ENCODE measurements at places on chromosomes 2 and 18.

DNA sequence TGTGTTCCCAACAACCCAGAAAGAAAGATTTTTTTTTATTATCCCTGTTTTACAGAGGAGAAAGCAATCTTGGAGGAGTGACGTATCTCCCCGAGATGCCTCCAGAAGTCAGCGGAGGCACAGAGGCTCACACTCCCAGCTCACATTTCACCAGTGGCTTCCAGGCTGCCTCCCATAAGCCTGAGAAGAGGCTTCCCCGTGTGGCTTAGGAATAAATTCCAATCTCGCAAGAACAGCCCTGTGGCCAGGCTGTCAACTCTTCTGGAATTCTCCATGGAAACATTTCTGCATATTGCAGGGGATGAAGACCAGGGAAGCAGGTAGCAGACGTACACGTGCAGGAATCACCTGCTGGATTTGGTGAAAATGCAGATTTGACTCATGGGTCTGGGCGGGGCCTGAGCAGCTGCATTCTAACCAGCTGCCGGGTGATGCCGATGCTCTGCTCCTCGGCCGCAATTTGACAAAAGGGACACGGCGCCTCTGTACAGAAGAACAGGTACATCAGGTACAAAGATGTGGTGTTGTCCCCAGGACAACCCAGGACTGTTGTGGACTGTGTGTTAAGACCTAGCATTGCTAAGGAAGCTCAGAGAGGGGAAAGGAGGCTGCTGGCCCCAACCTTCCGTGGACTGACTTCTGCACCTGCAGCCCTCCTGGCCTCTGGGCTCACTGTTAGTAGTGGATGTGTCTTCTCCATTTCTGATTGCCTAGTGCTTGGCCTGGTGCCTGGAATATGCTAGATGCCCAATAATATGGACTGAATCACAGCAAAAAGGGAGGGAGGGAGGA, 114.2 kb upstream of the ID2 start:
- H3K36me3 ChIP-seq, result no peaks in the 10 kb centered on the region
- no peak overlapping the region for H3K4me3 ChIP-seq
- no peak overlapping the region for H3K27ac ChIP-seq
- peak; percentile 28 for DNase-seq

DNA sequence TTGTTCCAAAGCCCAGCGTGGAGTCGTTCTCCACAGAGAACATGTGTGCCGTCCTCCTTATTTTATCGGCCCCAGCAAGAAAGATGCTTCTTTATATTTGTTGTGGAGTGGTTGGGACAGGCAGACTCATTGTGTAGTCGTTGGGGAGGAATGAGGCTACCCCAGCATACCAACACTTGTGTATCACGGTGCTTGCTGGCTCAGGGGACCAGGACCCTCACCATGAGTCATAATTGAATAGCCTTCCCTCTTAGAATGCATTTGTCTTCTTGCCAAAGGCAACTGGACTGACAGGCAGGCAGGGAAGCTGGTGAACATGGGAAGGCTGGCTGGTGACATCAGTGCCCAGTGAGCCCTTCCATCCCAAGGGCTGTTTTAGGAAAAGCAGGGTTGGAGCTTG, 4.7 kb downstream of the CAPN10 start:
- peaks cover 12% of the 10 kb centered on the region for H3K4me1 ChIP-seq
- no peaks in the 10 kb centered on the region for H3K27me3 ChIP-seq
- no peak overlapping the region for H3K27ac ChIP-seq

DNA sequence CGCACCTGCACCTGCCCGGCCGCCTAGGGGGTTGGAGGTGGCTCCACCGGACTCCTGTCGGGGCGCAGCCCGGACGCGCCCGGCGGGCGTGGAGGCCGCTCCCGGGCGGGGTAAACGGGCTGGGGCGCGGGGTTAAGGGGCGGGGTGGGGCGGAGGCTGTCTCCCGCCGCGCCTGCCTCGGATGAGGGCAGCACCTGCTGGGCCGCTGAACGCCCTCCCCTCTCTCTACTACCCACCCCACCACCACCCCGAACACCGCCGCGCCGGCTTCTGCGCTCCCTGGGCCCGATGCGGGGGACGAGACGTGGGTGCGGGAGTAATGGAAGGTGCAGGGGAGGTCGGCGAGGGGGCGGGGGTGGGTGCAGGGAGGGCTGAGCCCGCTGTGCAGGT, 224.8 kb upstream of the ID2 start:
- no peak overlapping the region for H3K27ac ChIP-seq
- no peak for DNase-seq
- H3K4me1 ChIP-seq, result no peaks in the 10 kb centered on the region
- H3K4me3 ChIP-seq, result no peak overlapping the region
- H3K27me3 ChIP-seq, result no peaks in the 10 kb centered on the region

GRCh38 chr2:113886479-113887008, 3.3 kb upstream of the ACTR3 start:
- no peak for DNase-seq
- no peaks in the 10 kb centered on the region for H3K4me1 ChIP-seq
- no peak overlapping the region for H3K4me3 ChIP-seq
- no peaks in the 10 kb centered on the region for H3K27me3 ChIP-seq
- H3K27ac ChIP-seq, result no peak overlapping the region
- no peaks in the 10 kb centered on the region for H3K36me3 ChIP-seq

DNA sequence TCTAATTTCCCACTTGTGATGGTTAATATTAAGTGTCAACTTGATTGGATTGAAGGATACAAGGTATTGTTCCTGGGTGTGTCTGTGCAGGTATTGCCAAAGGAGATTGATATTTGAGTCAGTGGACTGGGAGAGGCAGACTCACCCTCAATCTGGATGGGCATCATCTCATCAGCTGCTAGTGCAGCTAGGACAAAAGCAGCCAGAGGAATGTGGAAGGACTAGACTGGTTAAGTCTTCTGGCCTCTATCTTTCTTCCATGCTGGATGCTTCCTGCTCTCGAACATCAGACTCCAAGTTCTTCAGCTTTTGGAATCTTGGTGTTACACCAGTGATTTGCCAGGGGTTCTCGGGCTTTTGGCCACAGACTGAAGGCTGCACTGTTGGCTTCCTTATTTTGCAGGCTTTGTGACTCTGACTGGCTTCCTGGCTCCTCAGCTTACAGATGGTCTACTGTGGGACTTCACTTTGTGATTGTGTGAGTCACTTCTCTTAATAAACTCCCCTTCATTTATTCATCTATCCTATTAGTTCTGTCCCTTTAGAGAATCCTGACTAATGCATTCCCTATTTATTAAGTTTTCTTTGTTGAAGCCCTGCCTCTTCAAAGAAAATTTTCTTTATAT, 1087.5 kb upstream of the NXPH2 start:
- no peaks in the 10 kb centered on the region for H3K36me3 ChIP-seq
- DNase-seq, result no peak
- H3K4me3 ChIP-seq, result no peak overlapping the region
- no peaks in the 10 kb centered on the region for H3K4me1 ChIP-seq
- no peak overlapping the region for H3K27ac ChIP-seq

DNA sequence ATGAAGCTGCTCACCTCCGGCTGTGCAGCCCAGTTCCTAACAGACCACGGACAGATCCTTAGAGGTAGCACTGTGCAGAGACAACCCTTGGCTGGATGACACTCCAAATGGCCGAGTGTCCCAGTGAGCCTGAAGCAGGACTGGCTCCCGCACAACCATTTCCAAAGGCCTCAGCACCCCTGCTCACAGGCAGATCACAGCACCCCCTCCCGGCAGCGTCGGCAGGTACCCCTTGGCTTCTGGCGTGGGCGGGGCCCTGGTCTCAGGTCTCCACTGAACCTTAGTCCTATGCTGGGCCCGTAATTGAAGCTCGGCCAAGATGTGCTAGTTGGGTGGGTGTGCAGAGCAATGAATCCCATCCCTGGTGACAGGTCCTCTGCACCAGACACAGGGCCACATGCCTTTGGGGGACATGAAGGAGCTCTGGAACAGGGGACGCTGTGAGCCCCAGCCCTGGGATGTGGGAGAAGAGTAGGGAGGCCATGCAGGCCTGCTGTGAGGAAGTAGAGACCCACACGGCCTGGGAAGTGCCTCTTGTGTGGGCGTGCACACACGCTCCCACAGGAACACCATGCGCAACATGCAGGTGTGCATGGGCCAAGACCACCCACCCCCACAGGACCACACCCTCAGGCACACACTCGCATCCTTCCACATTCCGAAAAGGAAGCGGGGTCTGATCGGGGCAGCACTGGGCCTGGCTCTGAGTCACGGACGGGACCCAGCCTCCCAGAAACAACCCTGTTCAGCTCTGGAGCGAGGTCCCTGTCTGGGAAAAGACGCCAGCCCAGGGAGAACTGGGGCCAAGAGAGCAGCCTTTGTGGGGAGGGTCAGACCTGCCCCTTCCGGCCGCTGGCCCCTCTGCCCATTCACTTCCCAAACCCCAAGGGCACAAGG, 2.8 kb downstream of the DUSP2 start:
- H3K27ac ChIP-seq, result no peak overlapping the region
- no peak for DNase-seq
- H3K4me3 ChIP-seq, result no peak overlapping the region
- H3K27me3 ChIP-seq, result no peaks in the 10 kb centered on the region

GRCh38 chr2:98476192-98476868, 31.7 kb downstream of the INPP4A start:
- no peaks in the 10 kb centered on the region for H3K27me3 ChIP-seq
- H3K4me3 ChIP-seq, result no peak overlapping the region
- H3K27ac ChIP-seq, result no peak overlapping the region
- no peaks in the 10 kb centered on the region for H3K36me3 ChIP-seq
- peaks cover 16% of the 10 kb centered on the region for H3K4me1 ChIP-seq
- no peak for DNase-seq

DNA sequence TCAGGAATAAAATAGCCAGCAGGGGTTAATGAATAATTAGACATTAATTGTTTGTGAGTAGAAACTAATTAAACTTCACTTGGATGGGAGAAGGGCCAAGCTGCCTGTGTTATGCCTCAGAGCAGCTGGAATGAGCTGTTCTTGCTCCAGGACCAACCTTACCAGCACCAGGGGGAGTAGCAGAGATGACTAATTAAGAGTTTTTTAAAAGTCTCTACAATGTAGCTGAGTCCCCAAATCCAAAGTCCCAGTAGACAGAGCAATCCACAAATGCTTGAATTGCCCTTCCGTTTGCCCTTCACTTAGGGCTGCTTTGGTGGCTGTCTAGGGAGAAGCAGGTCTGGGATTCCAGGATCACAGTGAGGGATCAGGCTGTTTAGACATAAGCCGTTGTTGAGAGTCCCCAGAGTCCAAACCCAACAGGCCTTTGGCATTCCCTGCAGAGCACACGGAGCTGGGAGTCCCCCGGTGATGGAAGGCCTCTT, 59.4 kb downstream of the RHOB start:
- H3K4me3 ChIP-seq, result no peak overlapping the region
- no peak overlapping the region for H3K27ac ChIP-seq
- H3K36me3 ChIP-seq, result no peaks in the 10 kb centered on the region
- no peaks in the 10 kb centered on the region for H3K27me3 ChIP-seq
- H3K4me1 ChIP-seq, result no peaks in the 10 kb centered on the region

- no peak for DNase-seq
- H3K36me3 ChIP-seq, result peaks cover 63% of the 10 kb centered on the region
- no peaks in the 10 kb centered on the region for H3K4me1 ChIP-seq
- no peaks in the 10 kb centered on the region for H3K27me3 ChIP-seq
These were observed 6.7 kb downstream of the COA5 start for GRCh38 chr2:98601532-98602132.

- H3K36me3 ChIP-seq, result no peaks in the 10 kb centered on the region
- no peak overlapping the region for H3K27ac ChIP-seq
- no peak overlapping the region for H3K4me3 ChIP-seq
- H3K27me3 ChIP-seq, result no peaks in the 10 kb centered on the region
- DNase-seq, result no peak
- no peaks in the 10 kb centered on the region for H3K4me1 ChIP-seq
These were observed 27.1 kb upstream of the FMNL2 start for GRCh38 chr2:152307863-152308262.

DNA sequence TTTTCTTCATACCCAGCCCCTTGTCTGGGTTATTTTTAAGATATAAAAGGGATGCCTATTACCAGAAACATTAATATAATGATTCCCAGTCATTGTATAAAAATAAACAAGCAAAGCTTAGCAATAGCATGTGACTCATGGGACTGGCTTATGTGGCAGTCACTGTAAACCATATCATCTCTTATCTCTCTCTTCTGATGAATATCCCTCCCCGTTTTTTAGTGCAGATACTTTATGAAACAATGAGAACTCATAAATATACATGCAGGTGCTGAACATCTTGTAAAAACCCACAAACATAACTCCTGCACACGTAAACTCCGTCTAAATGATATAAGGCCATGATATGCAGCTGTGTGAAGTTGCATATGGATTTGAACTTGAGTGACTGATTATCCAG, 154.9 kb downstream of the MGAT5 start:
- no peak for DNase-seq
- H3K27me3 ChIP-seq, result no peaks in the 10 kb centered on the region
- H3K36me3 ChIP-seq, result no peaks in the 10 kb centered on the region
- peaks cover 6% of the 10 kb centered on the region for H3K4me1 ChIP-seq
- H3K4me3 ChIP-seq, result no peak overlapping the region

GRCh38 chr2:158797963-158798700, 3.0 kb downstream of the DAPL1 start:
- H3K27ac ChIP-seq, result no peak overlapping the region
- no peak for DNase-seq
- H3K27me3 ChIP-seq, result no peaks in the 10 kb centered on the region
- H3K36me3 ChIP-seq, result no peaks in the 10 kb centered on the region
- no peaks in the 10 kb centered on the region for H3K4me1 ChIP-seq

- H3K27ac ChIP-seq, result no peak overlapping the region
- DNase-seq, result no peak
- no peaks in the 10 kb centered on the region for H3K27me3 ChIP-seq
These were observed 17.4 kb downstream of the TMEM178A start for GRCh38 chr2:39683022-39683699.

DNA sequence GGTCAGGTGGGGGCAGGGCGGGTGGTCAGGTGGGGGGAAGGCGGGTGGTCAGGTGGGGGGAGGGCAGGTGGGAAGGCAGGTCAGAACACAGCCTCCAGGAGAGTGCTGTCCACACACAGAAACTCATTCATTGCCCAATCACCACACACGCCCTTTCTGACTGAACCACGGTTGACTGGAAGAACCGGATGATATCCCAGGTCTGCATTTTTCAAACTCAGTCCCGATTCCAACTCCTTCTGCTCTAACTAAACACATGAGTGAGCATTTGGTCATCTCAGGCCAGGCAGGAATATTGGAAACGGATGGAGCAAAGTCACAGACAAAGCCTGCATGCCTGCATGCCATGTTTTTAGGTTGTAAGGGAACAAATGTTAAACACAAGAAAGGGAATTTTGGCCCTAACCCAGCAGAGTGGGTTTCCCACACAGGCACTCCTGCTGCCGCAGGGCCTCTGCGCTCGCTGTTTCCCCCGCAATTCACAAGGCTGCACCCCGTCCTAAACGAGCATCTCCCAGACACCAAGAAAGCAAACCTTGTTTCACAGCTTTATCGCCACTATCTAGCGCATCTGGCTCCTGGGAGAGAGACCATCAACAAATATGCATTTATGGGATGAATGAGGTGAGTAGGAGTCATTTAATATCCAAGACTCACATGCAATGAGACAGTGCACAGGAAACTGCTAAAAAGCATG, 100.1 kb downstream of the ZNF516 start:
- no peak overlapping the region for H3K4me3 ChIP-seq
- no peak overlapping the region for H3K27ac ChIP-seq
- no peak for DNase-seq
- H3K4me1 ChIP-seq, result no peaks in the 10 kb centered on the region
- peaks cover 2% of the 10 kb centered on the region for H3K36me3 ChIP-seq
- no peaks in the 10 kb centered on the region for H3K27me3 ChIP-seq

GRCh38 chr18:24003903-24004640, 10.5 kb upstream of the TTC39C start:
- H3K36me3 ChIP-seq, result no peaks in the 10 kb centered on the region
- H3K4me1 ChIP-seq, result no peaks in the 10 kb centered on the region
- H3K4me3 ChIP-seq, result no peak overlapping the region
- no peak for DNase-seq
- no peaks in the 10 kb centered on the region for H3K27me3 ChIP-seq
- no peak overlapping the region for H3K27ac ChIP-seq

All from ascending aorta (tissue), 2 donors.